ENCODE measurements at places on chromosomes 12 and 14.

- peak; percentile 17 for DNase-seq
Observed at GRCh38 chr12:120012067-120012621, 23.1 kb downstream of the BICDL1 start.

GRCh38 chr12:64670919-64671639, 60.8 kb downstream of the RASSF3 start:
- DNase-seq = peak; percentile 85

- peak; percentile 40 for DNase-seq
Observed at GRCh38 chr12:124517260-124518050, 50.0 kb downstream of the NCOR2 start.

- DNase-seq = peak; percentile 27
Observed at GRCh38 chr14:60721326-60722106, 2.6 kb downstream of the SIX4 start.

GRCh38 chr12:62834971-62835547, 99.9 kb downstream of the PPM1H start:
- peak; percentile 61 for DNase-seq

DNA sequence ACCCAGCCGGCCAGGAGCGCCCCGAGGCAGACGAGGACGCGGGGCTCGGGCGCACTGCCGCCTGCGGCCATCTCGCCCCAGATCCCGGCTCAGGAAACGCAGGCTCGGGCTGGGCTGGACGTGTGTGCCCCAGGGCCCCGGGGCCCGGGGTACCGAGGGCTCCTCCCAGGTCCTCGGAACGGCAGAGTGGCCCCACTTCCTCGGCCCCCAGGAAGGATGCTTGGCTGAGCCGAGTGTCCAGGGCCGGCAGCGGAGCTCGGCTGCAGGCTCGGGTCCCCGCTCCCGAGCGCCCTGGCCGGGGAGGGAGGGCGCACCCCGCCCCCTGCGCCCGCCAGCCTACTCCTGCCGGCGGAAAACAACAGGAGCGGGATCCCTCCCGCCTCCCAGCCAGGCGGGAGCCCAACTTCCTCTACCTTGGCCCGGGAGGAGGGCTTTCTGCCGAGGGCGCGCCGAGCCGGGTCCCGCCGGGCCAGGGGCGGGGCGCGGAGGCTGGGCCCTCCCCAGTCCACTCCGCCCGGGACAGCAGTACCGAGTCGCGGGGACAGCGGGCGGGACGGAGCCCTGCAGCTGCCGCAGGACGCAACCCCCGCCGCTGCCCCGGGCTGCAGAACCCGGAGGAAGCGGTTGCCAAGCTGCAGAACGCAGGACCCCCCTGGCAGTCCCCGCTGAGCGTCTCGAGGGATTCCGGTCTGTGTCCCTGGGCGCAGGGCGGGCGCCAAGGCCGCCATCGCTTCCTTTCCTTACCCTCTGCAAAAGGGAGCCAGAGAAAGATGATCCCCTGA, at the start of gene VSIG10:
Gene VSIG10 (minus strand): TSS at position 411 of the 782 bp plus-strand sequence. CDS start 340 bp downstream, at position 71.
- peak; percentile 37 for DNase-seq

DNA sequence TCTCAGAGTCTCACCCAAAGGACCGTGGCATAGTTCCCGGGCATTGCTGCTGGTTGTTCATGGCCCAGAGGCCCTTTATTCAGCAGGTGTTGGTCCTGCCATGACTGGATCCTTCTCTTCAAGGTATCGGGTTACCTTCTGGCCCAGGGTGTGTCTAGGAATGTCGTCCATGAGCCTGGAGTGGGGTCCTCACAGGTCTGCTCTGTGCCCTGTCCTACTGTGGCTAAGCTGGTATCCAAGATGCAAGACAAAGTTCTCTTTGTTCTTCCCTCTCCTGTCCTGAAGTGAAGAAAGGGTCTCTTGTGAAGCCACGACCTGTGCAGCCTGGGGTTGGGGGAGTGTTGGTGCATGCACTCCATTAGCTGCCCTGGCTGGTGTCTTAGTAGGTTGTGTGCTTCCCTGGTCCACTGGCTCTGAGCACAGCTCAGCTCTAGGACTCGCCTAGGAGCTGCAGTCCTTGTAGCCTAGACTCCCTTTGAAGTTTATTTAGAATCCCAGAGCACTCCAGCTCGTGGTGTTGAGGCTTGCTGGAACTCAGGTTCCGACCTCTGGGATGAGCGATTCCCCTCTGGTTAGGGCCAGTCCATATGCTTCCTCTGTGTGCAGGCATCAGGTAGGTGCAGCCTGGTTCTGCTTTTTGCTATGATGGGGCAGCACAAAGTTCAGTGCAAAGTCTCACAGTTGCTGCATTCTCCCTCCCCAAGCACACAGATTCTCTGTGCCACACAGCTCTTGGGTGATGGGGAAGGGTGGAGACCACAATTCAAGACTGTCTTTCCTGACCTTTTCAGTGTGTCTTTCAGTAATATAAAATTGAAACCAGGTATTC, 117.4 kb downstream of the NUBPL start:
- DNase-seq = no peak

DNA sequence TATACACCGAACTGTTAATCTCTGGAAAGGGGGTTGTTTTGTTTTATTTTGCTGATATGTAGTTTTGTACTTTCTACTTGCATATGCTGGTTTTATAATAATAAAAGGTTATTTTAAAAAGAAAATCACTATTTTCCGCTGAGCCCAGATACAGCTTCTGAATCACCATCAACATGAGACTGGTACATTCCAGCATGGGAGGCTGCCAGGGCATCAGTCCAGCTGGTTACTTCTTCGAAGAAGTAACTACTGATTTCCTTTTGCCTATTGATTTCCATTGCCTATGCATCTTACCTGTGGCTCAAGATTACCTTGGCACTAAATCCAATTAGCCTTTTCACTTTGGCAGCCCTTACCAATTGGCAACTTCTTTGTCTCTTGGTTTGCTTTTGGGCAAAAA, 11.7 kb upstream of the OSBPL8 start:
- DNase-seq = no peak

- no peak for DNase-seq
Observed at GRCh38 chr14:26389646-26390508, 208.0 kb downstream of the NOVA1 start.

GRCh38 chr12:82959821-82960220, 273.1 kb downstream of the TMTC2 start:
- DNase-seq = no peak

DNA sequence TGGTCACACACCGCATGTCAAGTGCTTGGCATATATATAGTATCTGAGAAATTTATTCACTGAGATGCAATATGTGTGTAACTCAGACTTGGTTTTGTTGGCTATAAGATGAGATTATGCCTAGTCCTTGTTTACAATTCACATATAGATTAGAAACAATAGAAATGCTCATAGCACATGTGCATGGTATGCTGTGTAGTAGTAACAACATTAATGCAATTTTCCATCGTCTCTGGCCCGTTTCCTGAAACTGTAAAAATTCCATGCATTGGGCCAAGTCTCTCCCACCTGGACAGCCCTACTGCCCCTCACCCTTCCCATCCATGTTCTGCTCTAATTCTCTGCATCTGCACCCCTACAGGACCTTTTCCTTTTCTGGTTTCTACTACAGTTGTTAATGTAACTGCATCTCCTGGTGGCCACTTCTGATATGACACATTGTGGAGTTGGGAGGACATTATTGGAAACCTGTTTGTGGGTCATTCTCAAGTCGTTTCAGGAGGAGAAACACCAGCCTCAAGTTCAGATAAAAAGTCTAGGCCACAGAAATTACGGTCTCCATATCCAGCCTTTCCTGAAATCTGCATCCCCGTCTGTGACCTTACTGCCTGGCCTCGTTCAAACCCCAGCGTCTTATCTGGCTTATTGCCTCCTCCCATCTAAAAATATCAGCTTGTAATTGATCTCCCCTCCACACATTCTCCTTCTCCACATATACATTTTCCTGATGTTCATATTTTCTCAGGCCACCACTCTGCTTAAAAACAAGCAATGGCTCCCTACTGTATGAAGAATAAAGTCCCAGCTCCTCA, 37.5 kb downstream of the EMP1 start:
- peak; percentile 51 for DNase-seq

DNA sequence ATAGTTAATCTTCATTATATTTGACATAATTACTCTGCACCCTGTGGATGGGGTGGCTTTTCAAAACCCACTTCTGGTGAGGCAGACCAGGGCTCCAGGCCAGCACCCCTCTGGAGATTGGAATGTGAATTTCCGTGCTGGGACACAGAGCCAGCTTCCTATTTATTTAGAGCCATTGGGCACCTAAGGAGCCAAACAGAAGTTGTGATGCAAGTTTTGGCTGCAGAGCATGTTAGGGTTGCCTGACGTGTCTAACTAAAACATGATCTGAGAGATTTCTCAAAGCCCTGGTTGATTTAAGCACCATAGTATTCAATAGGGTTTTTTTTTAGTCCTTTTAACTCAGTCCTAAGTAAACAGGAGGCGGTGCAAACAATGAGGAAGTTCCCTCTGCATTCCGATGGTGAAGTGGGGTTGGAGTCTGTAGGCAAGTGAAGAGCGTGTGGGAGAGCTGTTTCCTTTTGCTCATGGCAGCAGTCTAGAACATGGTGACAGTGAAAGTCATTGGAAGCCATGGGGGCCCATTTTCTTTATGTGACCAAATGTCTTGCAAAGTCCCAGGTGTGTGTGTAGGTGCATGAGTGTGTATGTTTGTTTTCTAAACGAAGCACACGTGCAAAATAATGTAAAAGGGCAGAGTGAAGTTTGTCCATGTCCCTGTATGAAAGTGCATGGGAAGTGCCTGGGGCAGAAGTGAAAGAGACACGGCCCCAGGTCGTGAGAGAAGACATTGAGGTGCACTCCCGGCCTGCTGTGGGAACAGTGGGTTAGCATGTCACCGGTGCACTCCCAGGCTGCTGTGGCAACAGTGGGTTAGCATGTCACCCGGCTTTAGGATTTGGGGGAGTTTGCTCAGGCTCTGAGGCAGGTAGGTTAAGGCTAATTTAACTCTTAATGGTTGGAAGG, 117.7 kb downstream of the PRKCH start:
- peak; percentile 13 for DNase-seq

DNA sequence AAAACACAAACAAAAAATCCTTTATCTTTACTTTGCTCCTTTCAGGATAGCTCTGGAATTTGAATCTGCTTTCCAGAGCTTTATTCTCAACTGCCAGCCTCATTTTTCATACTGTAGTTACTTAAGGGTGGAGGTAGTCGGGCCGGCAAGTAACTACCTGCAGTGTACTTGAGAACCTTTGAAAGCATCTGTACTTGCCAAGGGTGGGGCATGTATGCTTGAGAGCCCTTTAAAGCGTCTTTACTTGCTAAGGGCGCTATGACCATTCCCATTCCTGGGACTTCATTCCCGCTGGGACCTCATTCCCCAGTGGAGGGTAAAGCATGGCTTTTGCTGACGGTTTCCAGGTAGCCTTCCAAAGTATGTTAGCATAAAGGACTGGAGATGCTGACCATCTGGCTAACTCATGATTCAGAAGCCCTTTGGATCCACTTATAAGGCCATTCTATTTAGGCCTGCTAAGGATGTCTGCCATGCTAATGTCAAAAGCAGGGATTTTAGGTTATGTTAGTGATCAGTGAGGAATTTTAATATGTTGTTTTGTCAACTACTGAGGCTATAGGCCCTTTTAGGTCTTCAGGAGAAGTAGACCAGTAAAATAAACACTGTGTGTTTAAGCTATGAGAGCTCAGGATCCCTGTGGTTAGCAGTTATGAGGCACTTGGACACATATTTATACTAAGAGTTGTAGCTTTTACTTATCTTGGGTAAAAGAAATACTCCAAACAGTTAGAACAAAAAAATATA, 74.9 kb downstream of the CRADD start:
- peak; percentile 66 for DNase-seq

DNA sequence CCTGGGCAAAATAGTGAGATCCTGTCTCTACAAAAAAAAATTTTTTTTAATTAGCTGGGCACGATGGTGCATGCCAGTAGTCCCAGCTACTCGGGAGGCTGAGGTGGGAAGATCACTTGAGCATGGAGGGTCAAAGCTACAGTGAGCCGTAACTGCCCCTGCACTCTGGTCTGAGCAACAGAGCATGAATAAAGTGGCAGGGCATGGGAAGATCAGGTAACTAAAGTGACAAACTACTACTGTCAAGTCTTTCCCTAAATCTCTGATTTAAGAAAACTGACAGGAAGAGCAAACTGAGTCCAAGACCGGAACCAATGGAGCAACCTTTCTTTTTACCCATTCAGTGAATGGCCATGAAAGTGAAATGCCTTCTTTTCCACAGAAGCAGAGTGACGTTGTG, 10.8 kb downstream of the DCAF5 start:
- no peak for DNase-seq

DNA sequence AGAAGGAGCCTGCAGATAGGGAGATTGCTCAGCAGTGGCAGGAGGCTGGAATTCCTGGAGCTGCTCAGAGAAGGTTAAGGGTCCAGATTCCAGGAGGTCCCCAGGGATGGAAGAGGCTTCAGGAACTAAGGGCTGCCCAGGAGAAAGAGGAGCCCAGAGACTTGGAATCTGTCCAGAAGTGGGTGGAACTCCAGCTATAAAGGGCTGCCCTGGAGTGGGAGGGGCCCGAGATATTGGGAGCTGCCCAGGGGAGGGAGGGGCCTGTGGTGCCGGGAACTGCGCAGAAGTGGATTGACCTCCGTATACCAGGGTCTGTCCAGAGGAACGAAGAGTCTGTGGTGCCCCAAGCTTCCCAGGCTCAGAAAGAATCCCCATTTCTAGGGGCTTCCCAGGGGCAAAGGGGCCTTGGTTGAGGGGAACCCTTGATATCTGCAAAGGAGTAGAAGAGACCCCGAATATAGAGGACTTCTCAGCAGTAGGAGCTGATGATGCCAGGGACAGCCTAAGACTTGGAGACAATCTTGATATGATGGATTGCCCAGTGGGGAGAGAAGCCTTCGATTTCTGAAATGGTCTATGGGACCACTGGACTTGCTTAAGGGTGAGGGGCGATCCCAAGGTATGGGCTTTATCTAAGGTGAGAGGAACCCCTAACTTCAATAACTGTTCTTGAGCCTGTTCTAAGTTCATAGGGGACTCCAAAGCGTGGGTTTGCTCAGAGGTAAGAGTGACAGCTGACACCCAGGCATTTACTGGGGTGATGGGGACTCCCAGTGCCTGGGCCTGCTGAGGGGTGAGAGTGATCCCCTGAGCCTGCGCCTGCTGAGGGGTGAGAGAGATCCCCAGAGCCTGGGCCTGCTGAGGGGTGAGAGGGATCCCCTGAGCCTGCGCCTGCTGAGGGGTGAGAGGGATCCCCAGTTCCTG, 45.0 kb downstream of the FAM186A start:
- no peak for DNase-seq

- no peak for DNase-seq
Observed at GRCh38 chr14:33899723-33900341, 51.0 kb downstream of the EGLN3 start.

- peak; percentile 87 for DNase-seq
Observed at GRCh38 chr14:50775357-50775756, 55.6 kb downstream of the NIN start.

GRCh38 chr14:55458800-55459515, 18.5 kb upstream of the TBPL2 start:
- DNase-seq = peak; percentile 60

DNA sequence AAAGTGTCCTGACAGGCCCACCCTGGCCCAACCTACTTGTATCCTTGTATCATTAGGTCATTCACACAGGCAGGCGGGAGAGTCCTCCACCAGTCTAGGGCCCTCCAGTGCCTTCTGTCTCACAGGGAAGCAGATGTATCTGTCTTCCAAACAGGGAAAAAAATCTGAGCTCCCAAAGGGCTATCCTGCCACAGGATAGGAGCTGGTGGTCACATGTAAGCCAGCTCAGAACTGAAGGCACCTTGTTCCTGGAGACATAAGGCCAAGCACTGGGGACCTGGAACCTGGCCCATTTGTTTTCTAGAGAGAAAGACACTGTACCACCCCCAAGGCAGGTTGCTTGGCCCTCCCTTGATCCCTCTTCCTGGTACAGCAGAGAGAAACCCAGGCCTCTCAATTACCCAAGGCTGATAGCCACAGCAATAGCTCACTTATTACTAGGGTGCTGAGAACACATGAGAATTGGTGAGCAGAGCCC, 19.4 kb upstream of the PLEKHH1 start:
- no peak for DNase-seq

- no peak for DNase-seq
Observed at GRCh38 chr12:75097003-75097402, 112.6 kb downstream of the KCNC2 start.
